ENCODE measurements at places on chromosomes 3 and 15.

- no peak for DNase-seq
Measured at GRCh38 chr3:157775446-157775845, 272.2 kb upstream of the VEPH1 start.

- no peak for DNase-seq
Measured at GRCh38 chr3:189797103-189797750, 166.0 kb downstream of the TP63 start.

- no peak for DNase-seq
Measured at GRCh38 chr3:119433613-119434325, 29.6 kb downstream of the TMEM39A start.

DNA sequence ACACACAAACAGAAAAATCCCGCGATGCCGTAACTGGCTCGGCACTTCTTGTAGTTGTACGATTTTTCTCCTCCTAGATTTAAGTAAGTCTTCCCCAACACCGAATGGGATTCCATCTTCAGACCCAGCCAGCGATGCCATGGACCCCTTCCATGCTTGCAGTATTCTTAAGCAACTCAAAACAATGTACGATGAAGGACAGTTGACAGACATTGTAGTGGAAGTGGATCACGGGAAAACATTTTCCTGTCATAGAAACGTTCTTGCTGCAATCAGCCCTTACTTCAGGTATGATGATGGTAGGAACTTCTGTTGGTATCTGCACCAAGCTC lies 763 bp downstream of the KBTBD8 start:
- DNase-seq, result no peak

- no peak for DNase-seq
Measured at GRCh38 chr3:46477145-46477544, 12.4 kb upstream of the LTF start.

DNA sequence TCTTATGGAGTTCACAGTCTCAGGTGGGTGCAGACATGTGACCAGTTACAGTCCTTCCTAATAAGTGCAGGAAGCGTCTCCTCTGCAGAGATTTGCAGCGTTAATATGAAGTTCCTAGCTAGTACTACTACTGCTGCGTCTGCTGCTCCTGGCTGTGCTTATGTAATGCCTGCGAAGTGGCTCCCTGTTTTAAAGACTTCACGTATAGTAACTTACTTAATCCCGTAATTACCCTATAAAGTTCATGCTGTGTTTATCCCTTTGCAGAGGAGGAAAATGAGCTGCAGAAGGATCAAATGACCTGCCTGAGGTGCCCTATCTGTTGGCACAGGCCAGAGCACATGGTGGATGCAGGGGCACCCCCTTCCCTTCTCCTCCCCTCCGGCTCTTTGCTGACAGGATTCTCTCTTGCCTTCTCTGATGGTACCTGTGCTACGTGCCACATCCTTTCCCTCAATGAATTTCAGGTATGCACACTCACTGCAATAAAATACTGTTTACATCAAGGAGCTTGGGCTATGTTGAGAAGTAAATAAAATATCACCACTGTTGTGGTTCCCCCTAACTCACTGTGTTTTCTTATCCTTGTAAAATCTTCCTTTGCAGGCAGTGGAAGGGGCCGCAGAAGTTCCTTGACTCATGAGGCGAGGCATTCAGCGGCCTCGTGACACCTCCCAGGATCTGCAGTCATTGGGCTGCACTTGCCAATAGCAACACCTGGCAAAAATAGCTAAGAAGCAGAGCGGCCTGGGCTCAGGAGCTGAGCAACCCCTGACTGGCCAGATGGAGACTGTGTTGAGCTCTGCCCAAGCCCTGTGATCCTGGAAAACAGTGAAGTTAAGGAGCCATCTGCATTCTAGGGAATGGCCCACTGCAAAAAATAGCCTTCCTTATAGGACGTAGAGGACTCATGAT lies 188.9 kb upstream of the ATP10A start:
- peak; percentile 99 for DNase-seq

- peak; percentile 65 for DNase-seq
Measured at GRCh38 chr15:40344631-40345120, 3.9 kb upstream of the CCDC9B start.

DNA sequence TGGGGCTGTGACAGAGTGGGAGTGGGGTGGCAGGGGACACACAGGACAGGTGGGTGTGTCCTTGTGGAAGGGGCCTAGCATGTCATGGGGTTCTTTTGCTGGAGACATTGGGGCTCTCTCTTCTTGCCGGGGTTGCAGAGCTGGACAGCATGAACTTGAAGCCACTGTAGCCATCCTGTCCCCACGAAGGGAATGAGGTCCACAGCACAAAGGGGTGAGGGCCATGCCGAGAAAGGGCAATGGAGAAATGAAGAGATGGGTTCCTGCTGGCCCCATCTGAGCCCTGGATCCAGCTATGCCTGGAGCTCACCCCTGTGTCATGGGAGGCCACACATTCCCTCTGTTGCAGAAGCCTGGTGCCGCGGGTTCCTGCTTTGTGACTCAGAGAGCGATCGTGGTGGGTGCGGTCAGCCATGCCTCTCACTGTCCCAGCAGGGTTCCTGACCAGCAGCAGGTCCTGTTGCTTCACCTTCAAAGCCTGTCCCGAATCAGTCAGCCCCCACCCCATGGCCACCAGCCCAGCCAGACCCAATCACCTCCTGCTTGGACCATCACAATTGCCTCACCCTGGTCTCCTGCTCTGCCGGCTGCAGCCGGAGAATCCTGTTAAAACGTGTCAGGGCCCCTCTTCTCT lies 50.0 kb downstream of the DNAJB8 start:
- no peak for DNase-seq

DNA sequence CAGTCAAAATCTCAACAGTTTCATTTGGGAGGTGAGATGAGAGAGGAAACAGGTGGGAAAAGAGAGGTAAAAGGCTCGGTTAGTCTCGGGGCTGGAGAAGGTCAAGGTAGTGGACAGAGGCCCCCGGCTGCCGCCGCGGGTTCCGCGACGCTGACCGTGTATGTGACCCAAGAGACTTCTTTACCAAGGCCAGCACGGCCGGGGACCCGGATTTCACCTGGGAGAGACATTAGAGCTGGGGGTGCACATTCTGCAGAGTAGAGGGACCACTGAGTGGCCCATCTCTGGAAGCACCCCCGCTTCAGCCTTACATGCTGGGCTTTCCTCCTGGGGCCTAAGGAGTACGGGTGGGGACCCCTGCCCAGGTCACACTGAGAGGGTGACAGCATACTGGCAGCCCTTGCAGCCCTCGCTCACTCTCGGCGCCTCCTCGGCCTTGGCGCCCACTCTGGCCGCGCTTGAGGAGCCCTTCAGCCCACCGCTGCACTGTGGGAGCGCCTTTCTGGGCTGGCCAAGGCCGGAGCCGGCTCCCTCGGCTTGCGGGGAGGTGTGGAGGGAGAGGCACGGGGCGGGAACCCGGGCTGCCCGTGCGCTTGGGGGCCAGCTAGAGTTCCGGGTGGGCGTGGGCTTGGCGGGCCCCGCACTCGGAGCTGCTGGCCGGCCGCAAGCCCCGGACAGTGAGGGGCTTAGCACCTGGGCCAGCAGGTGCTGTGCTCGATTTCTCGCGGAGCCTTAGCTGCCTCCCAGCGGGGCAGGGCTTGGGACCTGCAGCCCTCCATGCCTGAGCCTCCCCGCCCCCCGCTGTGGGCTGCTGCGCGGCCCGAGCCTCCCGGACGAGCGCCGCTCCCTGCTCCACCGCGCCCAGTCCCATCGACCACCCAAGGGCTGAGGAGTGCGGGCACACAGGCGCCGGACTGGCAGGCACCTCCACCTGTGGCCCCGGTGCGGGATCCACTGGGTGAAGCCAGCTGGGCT lies 41.3 kb upstream of the RPL32 start:
- no peak for DNase-seq

DNA sequence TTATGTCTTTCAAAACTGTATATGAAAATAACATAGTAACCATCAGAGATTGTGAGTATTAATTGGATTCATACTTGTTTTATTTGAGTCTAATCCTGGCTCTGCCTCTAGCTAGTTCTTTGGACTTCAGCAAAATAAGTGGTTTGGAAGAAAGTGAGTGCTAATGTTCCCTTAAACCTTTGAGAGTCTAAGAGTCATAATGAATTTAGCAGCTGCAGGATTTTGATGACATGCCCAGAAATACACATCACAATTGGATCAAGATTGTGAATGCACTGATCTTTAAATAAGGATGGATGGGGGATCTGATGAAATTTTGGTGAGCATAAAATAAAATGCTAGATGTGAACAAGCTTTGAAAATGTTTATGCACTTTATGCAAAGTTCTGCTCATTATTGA lies 79.9 kb upstream of the FAM98B start:
- DNase-seq, result no peak

DNA sequence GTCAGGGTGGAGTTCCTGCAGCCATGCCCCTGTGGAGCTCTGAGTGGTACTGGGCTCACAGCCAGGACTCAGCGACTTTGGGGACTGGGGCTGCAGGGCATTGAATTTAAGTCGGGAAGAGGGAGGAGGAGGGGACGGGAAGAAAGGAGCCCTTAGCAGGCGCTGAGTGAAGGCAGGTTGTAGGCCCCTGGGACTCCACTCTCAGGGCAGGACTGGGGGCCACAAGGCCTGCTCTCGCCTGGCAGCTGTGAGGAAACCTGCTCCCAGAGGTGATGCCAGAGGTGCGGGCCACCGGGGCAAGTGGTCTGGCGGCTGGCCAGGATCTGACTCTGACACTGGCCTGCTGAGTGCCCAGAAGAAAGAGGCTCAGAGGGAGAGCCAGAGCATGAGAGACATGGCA lies 73.5 kb downstream of the EPHB3 start:
- peak; percentile 79 for DNase-seq

DNA sequence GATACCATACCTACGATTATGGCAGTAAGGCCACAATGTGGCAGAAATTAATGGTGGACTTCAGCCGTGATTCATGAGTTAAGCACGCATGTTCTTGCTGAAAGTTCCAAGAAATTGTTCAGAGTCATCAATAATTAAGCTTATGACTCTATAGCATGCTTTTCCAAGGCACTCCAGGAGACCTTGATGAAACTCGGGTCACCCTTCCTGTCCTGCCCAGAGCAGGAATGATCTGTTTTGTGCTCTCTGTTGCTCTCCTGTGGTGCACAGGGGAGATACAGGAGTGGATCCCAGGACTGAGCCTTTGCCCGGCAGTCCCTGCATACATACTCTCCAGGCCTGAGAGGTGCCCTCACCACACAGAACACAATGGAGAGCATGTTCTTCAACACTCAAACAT lies 141.6 kb upstream of the SLC2A2 start:
- peak; percentile 13 for DNase-seq

- no peak for DNase-seq
Measured at GRCh38 chr3:10274601-10275000, 18.1 kb downstream of the GHRL start.

DNA sequence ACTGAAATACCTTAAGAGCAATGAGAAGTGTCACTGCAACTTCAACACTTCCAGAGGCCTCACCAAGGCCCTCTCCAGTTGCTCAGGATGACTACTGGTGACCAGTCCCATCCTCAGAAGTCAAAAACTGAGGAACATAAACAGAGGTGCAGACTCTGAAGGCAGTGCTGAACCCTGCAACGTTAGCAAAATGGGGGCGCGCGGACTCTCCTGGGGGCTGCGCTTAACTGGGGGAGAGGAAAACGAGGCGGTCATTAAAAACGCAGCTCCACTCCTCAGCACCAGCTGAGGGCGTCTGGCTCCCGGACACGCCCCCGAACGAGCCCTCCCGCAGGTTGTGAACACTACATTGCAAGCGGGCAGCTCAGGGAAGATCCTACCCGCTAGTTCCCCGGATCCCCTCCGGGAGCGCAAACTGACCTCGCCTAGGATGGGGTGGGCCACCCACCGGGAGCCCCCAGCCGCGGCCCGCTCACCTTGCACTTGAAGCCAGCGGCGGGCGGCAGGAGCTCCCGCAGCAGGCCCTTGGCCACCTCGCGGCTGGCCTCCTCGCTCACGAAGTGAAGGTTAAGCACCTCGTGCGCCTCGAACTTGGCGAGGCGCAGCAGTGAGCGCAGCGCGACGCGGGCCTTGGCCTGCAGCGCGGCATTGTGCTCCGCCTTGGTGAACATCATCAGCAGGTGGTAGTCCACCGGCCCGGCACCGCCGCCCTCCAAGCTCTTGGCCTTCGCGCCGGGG lies 711 bp downstream of the XXYLT1 start:
- peak; percentile 64 for DNase-seq

DNA sequence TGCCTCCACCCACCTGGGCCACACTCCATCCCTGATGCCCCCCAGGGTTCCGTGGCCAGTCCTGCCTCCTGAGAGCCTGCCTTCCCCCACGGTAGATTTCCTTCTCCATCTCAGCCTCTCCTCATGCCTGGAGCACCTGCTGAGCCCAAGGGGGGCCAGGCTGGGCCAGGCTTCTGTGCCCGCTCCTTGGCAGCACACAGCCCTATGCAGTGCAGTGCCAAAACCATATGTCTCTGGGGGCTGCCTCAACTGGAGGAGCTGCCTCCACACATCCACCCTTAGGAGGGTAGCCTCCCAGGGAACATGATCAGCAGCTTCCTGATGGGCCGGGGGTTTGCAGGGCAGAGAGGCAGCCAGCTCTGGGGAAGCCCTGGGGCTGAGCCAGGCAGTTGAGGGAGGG lies 24.6 kb upstream of the GATA2 start:
- DNase-seq, result no peak

DNA sequence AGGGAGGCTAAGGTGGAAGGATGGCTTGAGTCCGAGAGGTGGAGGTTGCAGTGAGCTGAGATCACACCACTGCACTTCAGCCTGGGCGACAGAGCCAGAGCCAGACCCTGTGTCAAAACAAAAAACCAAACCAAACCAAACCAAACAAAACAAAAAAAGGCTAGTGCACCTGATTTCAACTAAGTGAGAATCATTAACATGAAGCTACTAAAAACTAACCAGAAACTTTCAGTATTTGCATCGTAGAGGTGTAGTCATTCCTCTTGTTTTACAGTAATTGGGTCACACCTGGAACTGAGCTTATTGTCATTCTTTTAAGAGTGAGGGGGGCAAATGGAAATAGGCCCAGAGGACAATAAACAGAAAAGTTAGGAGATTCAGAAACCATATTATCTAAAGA lies 58.5 kb downstream of the ST6GAL1 start:
- DNase-seq, result no peak

GRCh38 chr3:99638167-99638948 lies at the start of gene COL8A1:
TSS of gene COL8A1 (plus strand) at chr3:99638594. CDS start at chr3:99790683, 152,089 bp downstream.
- DNase-seq, result peak; percentile 8

DNA sequence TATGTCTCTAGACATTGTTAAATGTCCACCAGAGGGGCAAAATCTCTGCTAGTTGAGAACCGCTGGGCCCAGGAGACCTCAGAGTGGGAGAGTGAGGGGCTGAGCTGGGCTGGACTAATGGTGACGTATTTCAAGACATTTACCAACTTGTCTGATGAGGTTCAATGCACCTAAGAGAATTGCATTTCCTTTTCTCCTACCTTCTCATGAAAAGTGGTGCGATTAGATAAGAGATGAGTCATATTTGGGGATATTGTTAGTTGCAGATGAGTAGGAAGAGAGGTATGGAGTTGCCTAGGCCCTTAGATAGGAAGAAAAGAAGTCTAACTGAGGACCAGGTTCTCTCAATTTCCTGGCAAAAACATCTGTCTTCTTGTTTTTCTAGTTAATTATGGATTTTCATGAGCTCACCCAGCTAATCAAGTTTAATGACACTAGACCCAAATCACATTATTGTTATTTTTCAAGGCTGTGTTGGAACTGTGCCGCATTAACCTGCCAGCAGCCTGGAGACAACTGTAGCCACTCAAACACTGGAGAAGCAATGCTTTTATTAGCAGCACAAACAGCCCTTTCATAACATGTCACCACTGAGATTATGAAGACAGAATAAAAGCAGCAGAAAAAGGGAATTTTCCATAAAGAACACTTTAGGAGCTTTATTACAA lies 144.2 kb downstream of the PDCD6IP start:
- DNase-seq, result no peak

Data from NCI-H524 (cell line).